ENCODE measurements at places on chromosomes 12 and 14.

- DNase-seq: peak; percentile 68
These were observed at the start of gene REC8 for GRCh38 chr14:24171422-24172260. TSS of gene REC8 (plus strand) at chr14:24172080. CDS start at chr14:24172553, 473 bp downstream.

DNA sequence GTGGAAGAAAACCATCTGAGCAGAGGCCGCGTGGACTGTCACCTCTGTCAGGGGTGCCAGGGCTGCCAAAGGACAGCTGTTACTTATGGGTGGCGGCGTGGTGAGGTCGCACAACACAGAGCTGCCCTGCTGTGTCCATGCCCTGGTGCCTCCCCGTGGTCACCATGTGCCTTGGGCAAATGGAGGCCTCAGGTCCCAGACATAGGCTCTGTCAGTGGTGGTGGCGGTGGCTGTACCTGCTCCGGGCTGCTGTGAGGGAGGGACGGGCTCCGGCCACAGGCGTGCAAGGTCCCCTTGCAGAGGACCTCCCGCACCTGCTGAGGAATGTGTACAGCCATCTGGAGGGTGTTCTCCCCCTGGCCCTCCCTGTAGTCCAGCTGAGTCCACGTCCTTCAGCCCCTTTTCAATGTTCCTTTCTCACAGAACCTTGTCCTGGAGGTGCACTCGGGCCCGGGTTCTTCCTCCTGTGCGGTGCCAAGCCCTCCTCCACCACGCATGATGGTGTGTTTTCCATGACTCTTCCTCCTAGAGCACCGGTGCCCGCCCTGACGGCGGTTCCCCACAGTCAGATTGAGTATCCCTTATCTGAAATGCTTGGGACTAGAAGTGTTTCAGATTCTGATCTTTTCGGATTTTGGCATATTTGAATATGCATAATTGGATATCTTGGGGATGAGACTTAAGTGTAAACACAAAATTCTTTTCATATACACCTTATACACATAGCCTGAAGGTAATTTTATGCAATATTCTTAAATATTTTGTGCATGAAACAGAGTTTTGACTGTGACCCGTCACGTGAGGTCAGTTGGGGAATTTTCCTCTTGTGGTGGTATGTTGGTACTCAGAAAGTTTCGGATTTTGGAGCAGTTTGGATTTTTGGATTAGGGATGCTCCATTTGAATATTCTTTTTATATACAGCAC, 49.8 kb downstream of the TRAF3 start:
- no peak for DNase-seq

GRCh38 chr12:6112004-6112403, 12.5 kb downstream of the VWF start:
- no peak for DNase-seq

DNA sequence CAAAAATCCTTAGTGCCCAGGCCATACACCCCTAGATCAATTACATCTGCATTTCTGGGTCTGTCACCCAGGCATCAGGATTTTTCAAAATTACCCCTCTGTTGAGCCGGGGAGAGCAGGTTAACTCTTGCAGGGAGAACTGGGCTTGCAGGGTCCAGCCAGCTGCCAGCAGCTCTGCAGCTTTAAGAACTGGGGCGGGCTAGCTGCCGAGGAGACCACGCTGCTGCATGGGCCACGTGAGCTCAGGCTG, at the start of gene DGLUCY:
DGLUCY (plus strand) TSS at position 245 of the 250 bp plus-strand sequence. CDS start 46,222 bp downstream, outside the sequence.
- DNase-seq: no peak

DNA sequence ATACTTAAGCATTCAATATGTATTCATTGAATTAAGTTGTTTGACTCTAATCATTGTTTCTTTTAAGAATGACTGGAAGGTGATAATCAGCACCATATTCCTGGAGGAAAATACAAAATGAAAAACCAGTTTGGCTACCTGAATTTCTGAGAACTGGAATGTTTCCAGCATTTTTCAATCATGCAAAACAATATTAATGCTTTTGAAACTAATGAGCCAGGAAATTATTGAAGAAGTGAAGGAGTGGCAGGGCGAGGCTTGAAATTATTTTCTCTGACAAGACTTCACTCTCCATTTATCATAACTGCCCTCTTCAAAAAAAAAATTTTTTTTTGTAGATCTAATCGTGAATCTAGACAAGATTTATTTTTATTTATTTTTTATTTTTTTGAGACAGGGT, 19.0 kb downstream of the TMEM19 start:
- no peak for DNase-seq

DNA sequence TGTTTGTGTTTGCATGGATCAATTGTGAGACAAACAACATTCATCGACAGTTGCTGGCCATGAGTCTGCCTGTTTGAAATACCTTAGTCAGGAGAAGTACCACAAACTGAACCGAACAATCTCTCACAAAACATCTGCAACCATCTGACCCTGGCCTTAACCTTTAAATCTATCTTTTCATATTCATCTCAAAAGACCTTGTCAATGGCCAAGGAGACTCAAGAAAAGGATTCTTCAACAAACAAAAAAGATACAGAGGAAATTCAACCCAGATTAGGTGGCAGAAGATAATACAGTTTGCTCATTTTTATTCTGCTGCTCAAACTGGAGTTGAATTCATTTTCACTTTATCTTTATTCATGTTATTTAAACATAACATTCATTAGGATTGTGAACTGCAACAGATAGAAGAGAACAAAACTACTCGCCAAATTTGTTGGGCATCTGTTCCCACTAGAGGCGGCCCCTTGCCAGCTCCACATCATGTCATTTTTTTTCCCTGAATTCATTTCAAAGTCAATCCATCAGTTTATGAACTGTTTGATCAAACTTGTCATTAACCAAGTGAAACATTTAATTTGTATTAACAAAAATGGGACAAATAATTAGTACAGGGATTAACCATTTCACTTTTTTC, 152.3 kb upstream of the OTX2 start:
- DNase-seq: no peak

DNA sequence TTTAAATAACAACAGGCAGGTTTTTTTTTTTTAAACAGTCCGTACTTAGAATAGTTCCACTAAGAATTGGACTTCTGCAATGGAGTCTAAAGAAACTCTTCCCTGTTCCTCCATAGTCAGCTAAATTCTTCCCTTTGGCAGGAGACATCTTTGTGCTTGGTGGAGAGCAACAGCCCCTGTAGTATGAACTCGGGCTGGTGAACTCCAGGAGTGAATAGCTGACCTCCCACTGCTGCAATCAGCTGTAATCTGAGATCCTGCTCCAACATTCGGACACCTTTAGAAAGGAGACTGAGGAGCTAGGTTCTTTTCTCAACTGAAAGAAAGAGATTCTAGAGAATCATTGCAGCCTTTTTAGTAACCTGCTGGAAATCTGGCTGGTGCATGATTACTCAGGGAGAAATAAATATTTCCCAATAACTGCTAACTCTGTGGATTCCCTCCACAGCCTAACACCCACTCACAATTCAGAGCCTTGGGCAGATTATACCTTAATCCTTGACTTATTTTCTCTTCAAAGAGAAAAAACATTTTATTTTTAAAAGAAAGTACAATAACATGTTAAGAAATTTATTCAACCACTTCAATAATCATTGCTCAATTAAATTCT, 25.6 kb upstream of the DBX2 start:
- no peak for DNase-seq

DNA sequence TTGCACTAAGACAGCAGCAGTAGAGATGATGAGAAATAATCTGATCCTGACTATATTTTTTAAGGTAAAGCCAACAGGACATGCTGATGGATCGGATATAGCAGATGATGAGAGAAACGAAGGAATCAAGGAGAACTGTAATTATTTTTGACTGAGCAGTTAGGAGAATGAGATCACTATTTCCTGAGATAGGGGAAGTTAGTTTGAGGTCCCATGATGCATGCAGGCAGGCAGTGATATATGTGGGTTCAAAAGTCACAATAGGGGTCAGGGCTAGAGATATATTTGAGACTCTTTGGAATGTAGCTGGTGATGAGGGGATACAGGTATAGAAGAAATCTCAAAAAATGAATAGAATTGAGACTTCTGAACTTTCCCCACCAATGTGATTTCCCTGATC, 107.6 kb downstream of the GTF2A1 start:
- DNase-seq: no peak

DNA sequence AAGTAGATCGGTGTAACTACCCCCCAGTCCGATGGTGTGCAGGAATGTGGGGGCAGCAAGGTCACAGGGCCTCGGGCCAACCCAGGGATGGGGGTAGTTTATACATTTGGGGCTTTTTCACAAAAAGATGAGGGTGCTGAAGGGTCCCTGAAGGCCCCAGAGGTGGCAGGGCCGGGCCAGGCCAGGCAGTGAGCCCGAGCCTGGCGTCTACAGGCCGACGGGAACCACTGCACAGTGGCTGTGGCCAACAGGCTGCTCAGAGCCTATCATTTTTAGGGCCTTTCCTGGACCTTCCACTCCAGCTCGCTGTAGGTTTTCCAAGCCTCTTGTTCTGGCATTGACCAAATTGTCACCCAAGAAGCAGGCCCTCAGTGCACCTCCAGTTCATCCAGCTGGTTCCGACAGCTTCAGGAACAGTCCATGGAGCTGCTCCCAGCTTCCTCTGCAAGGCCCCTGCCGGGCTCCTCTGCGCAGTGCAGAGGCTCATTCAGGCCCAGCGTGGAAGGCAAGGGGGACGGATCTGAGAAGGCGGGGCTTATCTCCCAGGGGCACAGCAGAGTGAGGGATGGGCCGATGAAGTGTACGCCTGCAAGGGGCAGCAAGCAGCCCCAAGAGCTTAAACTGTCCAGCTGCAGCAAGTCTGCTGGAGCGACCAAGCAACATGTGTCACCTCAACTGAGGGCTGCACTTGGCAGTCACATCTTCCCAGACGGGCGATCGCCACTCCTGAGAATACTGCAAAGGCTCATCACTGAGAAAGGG, 13.9 kb downstream of the CDCA4 start:
- DNase-seq: no peak

GRCh38 chr14:38799671-38800070, 303.4 kb downstream of the SEC23A start:
- no peak for DNase-seq

GRCh38 chr14:54787261-54787660, 115.4 kb downstream of the GCH1 start:
- DNase-seq: no peak

DNA sequence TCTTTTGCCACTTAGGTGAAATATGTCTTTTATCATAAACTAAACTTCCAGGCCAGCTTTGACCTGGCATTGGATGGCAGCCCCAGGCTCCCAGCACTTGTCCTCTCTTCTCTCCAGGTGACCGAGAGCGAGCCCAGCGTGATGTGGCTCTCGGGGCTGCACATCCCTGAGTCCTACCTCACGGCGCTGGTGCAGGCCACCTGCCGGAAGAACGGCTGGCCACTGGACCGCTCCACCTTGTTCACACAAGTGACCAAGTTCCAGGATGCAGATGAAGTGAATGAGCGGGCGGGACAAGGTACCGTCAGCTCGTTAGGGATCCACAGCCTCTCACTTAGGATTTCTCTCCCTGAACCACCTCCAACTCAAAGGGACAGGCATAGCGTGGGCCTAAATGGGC, 39.4 kb downstream of the CCDC92 start:
- no peak for DNase-seq

DNA sequence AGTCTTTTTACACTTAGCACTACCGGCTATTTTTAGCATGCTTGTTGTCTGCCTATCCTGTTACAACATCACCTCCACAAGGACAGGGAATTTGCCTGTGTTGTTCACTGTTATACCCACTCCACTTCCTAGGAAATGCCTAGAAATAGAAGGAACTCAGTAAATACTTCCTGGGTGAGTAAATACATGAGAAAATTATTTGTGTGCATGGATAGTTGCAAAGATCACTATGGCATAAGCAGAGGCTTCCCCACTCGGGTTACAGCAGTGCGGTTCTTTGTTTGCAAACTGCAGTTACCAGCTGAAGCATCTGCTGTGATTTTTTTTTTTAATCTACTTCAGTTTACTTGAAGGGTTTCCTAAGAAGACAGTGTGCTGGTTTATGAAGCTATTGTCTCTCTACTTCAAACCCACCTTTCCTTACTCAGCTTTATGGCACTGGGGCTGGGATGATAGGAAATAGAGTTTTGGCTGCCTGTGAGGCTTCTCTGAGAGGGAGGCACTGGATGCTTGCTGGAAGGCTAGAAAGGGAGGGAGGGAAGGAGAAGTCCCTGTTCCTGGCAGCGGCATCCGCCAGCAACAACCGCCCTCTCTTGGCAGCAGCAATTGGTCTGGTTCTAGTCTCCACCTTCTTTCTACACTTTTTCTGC, 29.0 kb downstream of the PDE6H start:
- no peak for DNase-seq

GRCh38 chr12:56028511-56029165, 7.8 kb downstream of the IKZF4 start:
- DNase-seq: no peak

DNA sequence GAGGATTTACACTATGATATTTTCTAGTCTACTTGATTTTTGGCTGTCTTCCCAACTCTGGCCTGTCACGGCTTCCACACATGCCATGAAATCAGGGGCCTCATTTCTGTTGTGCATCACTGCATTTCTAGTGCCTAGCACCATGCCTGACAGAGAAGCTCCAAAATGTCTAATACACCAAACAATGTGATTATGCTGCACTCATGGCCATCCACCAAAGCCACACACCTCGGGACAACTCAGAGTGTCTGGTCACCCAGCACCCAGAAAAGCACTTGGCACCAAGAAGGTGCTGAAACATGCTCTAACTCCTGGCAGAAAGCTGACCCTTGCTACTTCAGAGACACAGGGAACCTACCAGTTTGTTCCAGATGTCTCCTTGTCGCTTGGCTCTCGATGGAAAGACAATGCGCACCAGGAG, 11.3 kb downstream of the GCN1 start:
- DNase-seq: no peak

- no peak for DNase-seq
These were observed 165.7 kb downstream of the SRGAP1 start for GRCh38 chr12:64010069-64010686.

- DNase-seq: no peak
These were observed 272.4 kb upstream of the NPAS3 start for GRCh38 chr14:32666308-32666707.

DNA sequence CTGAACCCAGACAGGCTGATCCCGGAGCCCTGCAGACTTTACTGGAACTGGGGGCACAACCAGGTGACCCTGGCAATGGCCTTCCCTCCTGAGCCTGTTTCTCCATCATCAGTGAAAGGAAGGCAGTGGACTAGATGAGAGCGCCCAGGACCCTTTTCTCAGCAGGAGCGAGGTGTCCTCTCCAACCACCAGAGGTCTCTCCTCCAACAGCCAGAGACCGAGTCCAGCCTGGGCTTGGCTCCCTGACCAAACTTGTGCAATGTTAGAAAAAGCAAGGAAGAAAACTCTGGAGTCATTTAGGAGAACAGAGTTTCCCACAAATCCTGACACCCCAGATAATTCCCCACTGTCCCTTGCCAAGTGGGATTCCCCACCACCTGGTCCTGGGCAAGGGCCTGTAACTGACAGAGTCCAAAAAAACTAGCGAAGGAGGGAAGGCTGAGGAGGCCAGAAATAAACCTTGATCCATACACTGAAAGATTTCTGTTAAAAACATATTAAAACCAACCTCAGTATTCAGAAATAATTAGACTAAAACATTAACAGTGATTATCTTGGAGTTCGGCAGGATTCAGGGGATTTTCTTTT, 9.0 kb downstream of the RPS6KL1 start:
- DNase-seq: no peak

All from central memory CD4-positive, alpha-beta T cell (primary cell).